A673 (cell line): ENCODE measurements at places on chromosomes 3 and 15. TPM values are rescaled to one million over a fixed set of nuclear protein-coding genes. Genes with fewer than 3 reads are reported as not detected.

The SPATA12 gene
- total RNA-seq: not detected in 2 replicates

The CCR3 gene
- total RNA-seq: not detected in 2 replicates

- H3K4me1 ChIP-seq: no peaks in the 10 kb centered on the region
- no peaks in the 10 kb centered on the region for H3K36me3 ChIP-seq
- no peaks in the 10 kb centered on the region for H3K27me3 ChIP-seq
- H3K27ac ChIP-seq: no peak overlapping the region
- H3K4me3 ChIP-seq: no peak overlapping the region
- DNase-seq: no peak
These were observed 31.2 kb upstream of the USP3 start for GRCh38 chr15:63473007-63473748.

DNA sequence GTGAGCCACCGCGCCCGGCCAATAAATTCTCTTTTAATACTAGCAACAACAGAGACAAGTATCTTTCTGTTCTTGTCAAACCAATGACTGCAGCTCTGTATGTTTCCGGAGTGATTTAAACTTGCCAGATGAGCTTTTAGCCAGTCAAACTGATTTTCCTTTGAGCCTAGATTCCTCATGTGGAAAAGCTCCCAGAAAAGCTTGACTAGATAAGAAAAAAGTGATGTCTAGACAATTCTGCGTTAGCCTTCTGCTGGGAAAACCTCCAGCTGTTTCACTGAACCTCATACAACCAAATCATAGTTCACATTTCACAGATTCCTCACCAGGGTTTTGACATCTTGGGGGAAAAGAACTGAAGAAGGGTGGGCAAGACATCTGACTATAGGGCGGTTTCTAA is 78.6 kb downstream of the MAGI1 start:
- no peaks in the 10 kb centered on the region for H3K36me3 ChIP-seq
- H3K4me1 ChIP-seq: peaks cover 20% of the 10 kb centered on the region
- DNase-seq: no peak
- no peak overlapping the region for H3K27ac ChIP-seq
- H3K4me3 ChIP-seq: no peak overlapping the region
- H3K27me3 ChIP-seq: no peaks in the 10 kb centered on the region
